ENCODE measurements at places on chromosomes 13 and 19. TPM values are rescaled to one million over a fixed set of nuclear protein-coding genes. Genes with fewer than 3 reads are reported as not detected.

Gene PDE4C
- total RNA-seq, result 3.6 TPM

Gene RLN3
- total RNA-seq, result not detected

Gene GRIK5
- total RNA-seq, result 42.5 TPM

Gene CFAP97D2
- not detected for total RNA-seq

Gene TRPC4
- 1.9 TPM for total RNA-seq

Gene SOX1
- total RNA-seq, result 0.04 TPM

Gene GGN
- 0.70 TPM for total RNA-seq

Gene LRRC8E
- total RNA-seq, result 4.8 TPM

- no peak for DNase-seq
Observed at GRCh38 chr13:79404361-79404760, 1.7 kb downstream of the RBM26 start.

DNA sequence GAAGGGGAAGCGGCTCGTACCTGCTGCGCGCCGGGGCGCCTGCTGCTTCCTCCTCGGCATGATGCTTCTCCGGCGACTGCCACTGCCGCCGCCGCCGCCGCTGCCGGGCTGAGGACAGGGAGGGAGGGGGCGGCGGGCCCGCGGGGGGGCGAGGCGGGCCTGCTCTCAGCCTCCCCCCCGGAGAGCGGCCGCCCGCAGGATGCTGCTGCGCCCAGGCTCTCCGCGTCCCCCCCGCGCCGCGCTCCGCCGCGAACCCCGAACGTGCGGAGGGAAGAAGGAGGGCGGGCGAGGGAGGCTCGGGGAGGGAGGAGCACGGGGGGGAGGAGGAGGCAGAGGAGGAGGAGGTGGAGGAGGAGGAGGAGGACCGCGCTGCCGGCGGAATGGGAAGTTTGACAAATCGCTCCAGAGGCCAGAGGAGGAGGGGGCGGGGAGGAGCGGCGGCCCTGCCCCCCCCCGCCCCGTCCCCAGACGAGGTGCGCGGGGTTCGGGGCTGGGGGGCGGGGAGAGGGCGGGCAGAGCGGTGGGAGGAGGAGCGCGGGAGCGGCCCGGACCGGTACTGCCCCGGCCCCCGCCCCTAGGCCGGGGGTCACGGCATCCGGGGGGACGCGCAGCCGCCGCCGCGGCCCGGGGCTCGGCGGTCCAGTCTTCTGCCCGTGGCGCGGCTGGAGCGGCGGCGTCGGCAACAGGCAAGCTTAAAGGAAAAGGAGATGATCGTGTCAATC lies at the start of gene TSHZ3:
Gene TSHZ3, minus strand, starts transcription at position 277 of the 722 bp plus-strand sequence. Its CDS starts 217 bp downstream, at position 60.
- peak; percentile 85 for DNase-seq

DNA sequence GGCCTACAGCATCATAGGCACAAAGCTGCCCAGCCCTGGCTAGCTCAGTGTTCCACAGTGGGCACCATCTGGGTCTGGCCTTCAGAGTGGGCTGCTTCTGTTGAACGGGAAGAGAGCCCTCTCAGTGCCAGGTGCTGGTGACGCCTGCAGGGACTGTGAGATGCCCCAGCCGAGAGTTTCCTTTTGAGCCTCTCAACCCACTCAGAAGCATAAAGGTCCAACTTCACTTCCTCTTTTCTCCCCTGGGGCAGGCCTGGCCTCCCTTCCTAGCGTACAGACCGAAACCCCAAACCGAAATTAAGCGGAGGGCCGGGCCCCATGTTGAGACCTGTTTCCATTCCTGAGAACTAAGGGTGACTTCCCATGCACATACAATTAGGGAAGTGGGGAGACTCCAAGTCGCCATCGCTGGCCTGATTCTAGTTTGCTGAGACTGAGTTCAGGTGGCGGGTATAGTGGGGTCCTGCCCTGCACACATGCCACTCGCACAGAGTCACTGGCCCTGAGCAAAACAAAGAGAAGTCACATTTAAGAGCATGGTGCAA lies 6.9 kb downstream of the RAB8A start:
- DNase-seq, result no peak

DNA sequence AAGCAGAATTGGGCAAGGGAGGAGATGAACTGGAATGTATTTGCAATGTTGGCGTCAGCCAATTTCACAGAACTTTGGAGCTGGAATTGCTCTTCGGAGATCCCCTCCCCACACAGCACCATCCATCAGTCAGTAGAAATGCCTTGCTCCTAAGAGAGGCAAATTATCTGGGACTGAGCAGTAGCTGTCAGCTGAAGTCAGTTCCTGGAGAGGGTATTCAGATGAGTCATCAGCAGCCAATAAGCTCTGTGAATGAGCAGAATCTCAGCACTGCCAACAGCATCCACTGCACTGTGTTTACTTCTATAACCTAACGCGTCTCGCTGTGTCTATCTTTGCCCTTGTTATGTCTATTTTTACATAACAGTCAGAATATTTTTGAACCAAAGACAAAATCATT lies 213.7 kb downstream of the SLITRK5 start:
- DNase-seq, result peak; percentile 40

- no peak for DNase-seq
Observed at GRCh38 chr13:76904507-76904906, 18.3 kb upstream of the KCTD12 start.

DNA sequence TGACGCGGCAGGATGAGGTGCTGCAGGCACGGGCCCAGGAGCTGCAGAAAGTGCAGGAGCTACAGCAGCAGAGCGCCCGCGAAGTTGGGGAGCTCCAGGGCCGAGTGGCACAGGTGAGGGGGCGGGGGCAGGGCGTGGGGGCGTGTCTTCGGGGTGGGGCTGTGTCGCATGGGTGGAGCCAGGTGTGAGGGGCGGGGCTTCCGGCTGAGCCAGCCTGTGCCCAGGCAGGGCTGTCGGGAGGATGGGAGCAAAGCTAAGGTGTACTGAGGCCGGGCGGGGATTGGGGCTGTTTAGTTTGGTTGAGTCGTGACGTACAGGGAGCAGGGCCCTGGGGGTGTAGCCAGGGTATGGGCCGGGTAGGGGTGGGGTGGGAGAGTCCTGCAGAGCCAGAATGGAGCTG lies 62.3 kb downstream of the KCNC3 start:
- DNase-seq, result peak; percentile 96

Data from GM23338 (cell line).